ENCODE measurements at places on chromosomes 16 and 17.

- no peak for DNase-seq
These were observed 1621.6 kb downstream of the CDH8 start for GRCh38 chr16:60414613-60415012.

DNA sequence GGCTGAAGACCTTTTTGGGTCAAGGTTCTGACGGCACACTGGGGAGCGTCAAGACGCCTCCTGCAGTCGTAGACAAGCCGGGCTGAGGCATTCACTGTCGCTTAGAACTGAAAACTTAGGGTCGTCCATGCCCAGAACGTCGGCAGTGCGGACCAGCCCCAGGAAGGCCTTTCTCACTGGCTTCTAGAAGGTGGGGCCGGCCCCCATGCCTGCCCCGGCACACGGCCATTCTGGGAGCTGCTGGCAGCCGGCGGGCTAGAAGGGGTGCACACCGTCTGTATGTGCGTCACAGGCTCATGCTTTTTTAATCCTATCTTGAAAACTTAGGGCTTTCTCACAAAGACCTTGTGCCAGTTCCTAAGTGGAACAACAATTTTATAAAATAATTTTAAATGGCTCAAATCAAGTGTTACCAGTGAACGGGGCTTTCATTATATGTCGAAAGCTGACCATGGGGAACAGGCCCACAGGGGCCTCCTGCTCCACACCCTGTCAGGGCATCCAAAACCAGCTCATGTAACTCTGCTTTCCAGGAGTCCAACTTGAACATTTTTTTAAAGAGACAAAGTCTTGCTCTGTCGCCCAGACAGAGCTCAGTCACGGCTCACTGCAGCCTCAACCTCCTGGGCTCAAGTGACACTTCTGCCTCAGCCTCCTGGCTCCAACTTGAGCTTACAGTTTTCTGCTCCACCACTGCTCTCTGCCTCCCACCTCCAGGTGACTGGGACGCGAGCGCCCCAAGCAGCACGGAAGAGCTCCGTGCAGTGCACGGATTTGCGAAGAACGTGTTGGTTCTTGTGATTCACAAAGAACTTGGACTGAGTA lies 111.2 kb downstream of the ANKRD11 start:
- no peak for DNase-seq

GRCh38 chr17:80876950-80877728 lies 114.5 kb upstream of the CHMP6 start:
- DNase-seq = peak; percentile 68

- peak; percentile 32 for DNase-seq
These were observed 44.5 kb downstream of the VMP1 start for GRCh38 chr17:59751955-59752413.

GRCh38 chr16:67965668-67966548 lies 2.5 kb downstream of the SLC12A4 start:
- no peak for DNase-seq

DNA sequence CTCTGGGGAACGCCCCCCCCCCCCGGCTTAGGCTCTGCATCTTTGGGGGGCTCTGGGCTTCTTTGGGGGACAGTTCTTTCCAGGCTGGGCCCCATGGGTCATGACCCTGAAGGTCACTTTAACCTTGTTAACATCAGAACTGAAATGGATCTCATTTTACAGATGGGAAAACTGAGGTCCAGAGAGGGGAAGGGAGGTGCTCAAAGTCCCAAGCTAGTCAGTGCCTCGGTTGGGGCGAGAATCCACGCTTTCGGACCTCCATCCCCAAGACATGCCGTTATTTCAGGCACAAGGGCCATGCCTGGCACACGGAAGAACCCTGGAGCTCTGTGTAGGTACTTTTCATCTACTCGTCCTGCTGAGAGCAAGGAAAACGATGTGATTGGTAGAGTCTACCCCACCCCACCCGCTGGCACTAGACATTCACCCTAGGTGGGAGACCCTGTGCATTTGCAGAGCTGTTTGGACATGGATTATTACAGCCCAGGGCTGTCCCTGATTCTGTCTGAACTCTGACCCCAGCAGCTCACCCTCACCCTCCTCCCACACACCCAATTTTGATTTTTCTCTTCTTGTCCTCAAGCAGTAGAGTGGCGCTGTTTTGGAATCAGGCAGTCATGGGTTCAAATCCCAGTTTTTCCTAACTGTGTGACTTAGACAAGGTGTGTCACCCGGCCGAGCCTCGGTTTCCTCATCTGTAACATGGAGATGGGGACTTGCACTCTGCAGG lies 155.1 kb upstream of the CDC42EP4 start:
- DNase-seq = no peak

DNA sequence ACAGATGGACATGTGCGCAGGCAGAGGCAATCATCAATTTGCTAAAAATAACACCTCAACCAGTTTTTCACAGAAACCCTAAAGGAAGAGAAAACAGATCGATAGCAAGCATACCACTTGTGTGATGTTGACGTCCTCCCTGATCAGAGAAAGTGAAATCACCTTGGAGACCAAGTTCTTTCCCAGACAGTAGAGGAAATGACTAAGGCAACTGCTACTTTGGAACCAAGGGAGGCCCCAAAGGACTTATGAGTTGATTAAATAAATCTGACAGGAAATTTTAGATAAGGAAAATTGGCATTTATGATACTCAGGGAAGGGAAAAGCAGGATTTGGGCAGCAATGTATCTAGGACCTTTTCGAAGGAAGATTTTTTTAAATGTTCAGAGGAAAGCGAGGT lies 267.1 kb upstream of the ASIC2 start:
- no peak for DNase-seq

DNA sequence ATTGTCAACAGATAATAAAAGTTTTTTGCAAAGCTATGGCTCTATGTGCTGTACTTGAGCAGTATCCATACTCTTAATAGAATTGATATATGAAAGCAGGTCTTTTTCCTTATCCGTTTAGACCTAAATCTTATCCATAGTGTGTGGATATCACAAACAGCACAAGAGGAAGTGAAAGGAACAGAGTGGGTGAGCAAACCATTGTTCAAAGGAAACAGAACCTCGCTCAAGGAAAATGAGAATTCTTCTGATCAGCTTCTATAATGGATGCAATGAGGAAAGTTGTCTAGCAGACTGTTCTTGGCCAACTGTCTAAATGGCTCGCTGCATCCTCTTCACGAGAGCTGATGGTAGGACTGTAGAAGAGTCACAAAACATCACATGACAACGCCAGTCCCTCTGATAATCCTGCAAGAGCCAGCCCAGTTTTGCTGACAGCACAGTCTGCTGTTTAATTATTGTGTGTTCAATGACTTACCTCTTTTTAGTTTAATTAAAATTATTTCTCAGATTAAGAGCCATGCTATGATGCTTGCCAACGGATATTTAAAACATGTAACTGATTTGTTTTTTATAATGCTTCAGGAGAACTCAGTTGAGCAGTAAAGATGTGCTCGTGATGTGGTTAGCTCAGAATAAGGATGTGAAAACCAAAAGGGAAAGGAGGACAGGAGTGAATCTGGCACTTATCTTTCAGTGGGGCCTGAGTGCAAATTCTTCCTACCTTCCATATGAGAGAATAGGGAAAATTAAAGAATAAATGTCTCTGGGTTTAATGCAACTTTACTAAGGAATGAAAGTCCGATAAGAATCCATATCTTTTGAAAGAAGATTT lies 38.5 kb downstream of the WWOX start:
- DNase-seq = no peak

DNA sequence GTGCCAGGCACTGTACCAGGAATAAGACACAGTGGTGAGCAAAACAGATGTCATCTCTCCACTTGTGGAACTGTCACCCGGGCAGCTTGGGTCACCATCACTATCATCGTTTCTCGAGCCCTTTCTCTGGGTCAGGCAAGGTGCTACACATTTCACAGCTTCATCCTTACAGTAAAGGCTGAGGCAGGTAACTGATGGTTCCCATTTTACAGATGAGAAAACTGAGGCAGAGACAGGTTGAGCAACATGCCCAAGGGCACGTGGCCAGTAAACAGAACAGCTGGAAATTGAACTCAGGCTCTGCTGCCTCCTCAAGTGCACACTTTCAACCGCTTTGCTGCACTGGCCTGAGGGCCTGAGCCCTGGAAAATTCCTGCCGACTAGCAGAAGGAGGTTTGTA lies 294.6 kb downstream of the XYLT1 start:
- DNase-seq = no peak

GRCh38 chr17:31811101-31811500 lies 47.9 kb downstream of the COPRS start:
- DNase-seq = no peak

GRCh38 chr17:44257815-44258760 lies 9.8 kb downstream of the SLC4A1 start:
- no peak for DNase-seq

DNA sequence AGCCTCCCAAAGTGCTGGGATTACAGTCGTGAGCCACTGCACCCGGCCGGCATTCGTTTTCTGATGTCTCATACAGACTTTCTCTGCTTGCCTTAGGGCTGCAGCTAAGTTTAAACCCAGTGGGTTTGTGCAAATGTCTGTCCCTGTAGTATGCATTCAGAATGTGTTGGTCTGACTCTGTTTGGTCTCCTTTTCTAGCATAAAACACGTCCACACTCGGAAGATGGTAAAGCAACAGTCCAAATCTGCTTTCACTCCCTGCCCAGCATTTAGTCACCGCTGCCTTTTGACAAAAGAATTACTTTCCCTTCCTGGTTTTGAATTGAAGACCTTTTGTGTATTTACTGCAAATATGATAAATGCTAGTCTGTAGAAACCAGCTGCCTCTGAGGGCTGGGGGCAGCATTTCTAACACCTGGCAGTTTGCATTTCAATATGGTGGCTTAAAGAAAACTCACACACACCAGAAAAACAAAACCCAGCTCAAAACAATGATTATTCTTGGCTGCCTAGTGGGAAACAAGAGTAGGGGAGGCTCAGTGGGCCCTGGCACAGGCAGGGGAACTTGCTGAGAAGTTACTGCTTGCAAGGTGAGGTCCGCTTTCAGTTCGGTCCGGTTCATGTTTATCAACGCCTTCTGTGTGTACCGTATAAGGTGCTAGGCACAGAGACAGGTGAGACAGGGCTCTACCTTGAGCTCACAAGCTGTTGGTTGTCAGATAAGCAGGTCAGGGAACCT lies 56.9 kb downstream of the MSI2 start:
- DNase-seq = no peak

- DNase-seq = no peak
These were observed 205.2 kb upstream of the NLRP1 start for GRCh38 chr17:5789528-5789927.

DNA sequence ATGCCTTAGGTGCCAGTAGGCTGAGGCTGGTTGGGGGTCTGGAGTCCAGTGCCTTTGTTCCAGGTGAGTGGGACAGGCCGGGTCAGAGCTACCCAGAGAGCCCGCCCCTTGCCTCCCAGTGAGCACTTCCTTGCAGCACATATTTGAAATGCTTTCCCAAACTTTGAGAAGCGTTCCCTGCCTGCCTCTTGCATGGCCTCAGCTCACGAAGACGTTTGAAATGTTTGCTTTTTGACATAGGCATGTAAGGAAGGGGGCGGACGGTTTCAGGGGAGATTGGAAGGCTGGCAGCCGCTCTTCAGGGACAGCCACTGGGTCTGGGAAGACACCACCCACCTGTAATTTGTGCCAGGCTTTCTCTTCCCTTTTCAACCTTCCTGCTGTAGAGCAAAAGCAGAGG lies 5.1 kb upstream of the FOXL1 start:
- no peak for DNase-seq

DNA sequence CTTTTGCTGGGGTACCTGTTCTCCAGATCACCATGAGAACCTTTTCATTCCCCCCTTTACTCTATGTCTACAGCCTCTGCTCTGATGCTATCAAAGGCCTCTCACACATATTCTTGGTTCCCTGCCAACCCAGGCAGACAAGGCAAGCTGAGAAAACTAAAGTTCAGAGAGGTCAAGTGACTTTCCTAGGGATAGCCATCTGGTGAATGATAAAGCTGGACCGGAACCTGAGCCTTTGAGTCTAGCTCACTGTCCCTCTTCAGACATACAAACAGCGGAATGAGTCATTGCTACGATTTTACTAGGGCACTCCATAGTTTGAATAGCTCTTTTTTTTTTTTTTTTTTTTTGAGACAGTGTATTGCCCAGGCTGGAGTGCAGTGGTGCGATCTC lies 73.3 kb downstream of the XYLT1 start:
- peak; percentile 42 for DNase-seq

DNA sequence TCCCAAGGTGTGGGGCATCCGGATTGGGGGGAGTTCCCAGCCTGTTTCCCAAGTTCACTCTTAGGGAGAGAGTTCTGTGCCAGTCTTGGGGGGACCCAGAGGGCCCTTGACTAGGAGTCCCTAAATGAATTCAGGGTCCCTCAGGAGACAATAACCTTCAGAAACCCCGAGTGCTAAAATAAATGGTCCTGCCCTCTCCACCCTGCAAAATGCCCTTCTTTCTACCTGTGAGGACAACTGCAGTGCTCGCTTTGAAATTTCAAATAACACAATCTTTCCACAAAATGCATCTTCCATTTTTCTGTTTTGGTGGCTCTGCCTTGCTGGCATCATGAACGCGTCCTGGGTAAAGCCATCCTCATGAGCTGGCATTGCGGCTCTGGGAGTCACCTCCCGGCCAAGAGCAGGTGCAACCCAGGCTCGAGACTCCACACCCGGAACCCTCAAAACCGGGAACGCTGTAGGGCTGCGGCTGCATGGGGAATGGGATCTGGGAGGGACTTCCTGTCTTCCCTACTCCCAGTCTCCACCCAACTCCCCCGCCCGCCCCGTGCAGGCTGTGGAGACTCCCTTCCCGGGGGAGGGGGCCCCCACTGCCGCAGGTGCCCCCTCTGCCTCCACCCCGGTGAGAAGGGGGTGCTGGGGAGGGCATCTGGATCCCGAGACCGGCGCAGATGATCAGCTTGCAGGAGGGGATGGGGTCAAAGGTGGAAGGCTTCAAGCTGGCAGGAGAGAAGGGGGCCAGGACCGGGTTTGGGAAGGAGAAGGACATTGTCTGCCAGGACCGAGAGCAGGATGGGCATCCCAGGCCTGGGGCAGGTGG lies at the start of gene ZNF205:
Gene ZNF205, plus strand, starts transcription at position 529 of the 823 bp plus-strand sequence. CDS start 845 bp downstream, outside the sequence.
- no peak for DNase-seq

DNA sequence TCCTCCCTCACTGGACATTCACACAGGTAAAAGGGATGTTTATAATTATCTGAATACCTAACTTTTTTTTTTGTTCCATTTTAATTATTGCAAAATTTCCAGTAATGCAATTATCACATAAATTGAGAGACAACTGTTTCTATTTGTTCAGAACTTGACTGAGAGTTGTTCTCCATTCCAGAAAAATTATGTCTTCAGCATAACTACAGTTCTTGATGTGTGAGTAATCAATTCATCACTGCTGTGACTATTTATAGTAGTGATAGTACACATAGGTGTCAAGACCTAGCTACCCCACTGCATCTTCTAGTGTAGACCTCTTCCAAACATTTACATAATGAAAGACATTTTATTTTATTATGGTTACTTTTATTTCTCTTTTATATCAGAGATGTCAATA lies 5.8 kb upstream of the TNRC6A start:
- DNase-seq = no peak

GRCh38 chr16:48098472-48098871 lies 57.3 kb downstream of the ABCC12 start:
- DNase-seq = no peak
